AML-193 (cell line): ENCODE measurements at places on chromosomes 16 and 17.

- DNase-seq = no peak
Observed at GRCh38 chr16:87569601-87570571, 32.4 kb upstream of the JPH3 start.

DNA sequence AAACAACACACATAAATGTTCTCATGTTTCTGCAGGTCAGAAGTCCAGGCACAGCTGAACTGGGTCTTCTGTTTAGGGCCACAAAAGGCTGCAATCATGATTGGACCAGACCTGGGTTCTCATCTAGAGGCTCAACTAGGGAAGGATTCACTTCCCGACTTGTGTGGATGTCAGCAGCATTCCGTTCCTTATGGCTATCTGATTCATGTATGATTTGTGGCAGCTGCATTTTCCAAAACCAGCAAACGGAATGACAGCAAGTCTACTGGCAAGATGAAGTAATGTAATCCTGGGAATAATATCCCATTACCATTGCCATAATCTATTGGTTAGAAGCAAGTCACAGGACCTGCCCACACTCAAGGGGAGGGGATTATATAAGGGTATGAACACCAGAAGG is 22.1 kb downstream of the CEP112 start:
- DNase-seq = no peak

- DNase-seq = no peak
Observed at GRCh38 chr17:79340333-79341221, 266.0 kb downstream of the ENGASE start.

DNA sequence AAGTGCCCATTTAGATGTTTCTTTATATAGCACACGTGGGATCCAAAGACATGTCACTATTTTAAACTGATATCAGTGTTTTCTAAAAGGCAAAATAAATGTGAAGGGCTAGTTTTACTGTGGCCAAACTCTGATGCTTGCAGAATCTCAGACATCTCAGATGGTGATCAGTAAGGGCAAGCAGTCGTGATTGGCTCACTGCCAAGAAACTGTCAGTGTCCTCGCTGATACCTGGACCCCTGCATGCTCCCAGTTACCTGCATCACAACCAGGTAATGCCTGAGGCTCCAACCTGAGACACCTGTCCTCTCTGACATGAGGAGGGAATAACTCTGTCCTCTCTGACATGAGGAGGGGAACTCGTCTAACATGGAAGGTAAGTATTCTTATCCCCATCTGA is 114.0 kb downstream of the SPECC1 start:
- DNase-seq = no peak

GRCh38 chr16:2717383-2718263 is 2.4 kb downstream of the PRSS27 start:
- DNase-seq = no peak

DNA sequence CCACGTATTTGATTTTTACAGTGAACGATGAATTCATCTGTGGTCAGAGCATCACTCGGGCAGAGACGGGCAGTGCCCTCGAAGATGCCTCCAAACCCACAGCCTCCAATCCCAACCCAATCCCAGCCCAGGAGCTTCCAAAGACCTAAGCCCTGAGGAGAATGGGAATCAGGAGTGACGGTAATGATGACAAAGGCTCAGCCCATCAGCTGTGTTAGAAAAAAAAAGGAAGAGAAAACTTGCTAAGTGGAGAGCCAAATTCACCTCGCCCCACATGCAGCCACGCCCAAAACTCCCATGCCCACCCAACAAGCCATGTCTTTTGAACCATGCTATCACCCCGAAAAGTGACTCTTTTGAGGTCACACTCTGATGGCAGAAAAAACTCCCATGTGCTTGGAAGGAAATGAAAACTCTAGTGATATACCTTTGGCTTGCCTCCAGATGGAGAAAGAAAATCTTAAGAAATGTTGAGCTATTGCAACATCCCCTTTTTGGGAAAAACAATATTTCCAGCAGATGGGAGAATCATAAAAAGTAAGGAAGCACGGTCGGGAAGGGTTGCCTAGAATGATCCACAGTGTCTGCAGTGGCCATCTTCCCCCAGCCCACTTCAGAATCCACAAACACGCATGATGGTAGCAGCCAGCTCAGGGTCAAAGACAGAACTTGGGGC is 37.7 kb downstream of the XYLT1 start:
- no peak for DNase-seq

DNA sequence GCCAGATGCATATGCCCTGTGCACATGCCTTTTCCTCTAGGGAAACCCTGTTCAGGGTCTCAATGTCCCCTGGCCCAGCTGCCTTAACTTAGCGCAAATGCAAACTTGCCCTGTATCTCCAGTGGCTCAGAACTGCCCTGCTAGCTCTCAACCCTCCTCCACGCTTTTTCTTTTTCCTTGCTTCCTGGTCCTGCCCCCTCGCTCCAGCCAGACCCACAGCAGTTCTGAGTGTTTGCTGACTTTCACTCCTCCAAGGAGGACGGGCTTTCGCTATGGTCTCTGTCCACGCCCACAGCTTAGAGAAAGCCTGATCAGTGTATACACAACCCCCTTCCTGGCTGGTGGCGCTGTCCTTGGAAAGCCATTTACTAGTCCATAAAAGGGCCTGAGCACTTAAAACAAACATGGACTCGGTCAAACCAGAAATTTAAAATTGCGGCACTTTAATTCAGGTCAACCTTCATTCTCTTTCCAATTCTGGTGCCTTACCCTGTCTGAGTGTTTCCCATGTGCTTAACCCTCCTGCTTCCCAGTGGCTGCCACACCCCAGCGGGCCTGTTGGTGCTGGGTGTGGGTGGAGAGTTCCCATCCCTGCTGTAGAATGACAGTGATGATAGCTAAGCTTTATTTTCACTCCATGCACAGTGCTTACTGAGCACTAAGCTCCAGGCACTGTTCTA is 15.6 kb upstream of the TMEM98 start:
- DNase-seq = no peak

DNA sequence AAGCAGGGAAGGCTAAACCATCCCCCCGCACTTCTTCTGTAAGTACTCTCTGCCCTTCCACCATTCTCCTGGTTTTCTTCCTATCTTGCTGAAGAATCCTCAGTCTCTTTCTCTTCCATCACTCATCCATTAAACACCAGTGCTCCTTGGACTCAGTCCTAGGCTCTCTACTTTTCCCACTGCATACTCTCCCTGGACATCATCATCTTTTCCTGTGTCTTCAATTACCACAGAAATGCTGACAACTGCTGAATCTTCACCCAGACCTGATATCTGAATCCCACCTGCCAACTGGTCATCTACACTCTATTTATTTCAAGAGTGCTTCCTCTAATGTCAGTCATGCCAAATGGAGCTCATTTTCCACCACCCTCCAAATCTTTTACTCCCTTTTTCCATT is 53.8 kb upstream of the ARL6IP1 start:
- no peak for DNase-seq

DNA sequence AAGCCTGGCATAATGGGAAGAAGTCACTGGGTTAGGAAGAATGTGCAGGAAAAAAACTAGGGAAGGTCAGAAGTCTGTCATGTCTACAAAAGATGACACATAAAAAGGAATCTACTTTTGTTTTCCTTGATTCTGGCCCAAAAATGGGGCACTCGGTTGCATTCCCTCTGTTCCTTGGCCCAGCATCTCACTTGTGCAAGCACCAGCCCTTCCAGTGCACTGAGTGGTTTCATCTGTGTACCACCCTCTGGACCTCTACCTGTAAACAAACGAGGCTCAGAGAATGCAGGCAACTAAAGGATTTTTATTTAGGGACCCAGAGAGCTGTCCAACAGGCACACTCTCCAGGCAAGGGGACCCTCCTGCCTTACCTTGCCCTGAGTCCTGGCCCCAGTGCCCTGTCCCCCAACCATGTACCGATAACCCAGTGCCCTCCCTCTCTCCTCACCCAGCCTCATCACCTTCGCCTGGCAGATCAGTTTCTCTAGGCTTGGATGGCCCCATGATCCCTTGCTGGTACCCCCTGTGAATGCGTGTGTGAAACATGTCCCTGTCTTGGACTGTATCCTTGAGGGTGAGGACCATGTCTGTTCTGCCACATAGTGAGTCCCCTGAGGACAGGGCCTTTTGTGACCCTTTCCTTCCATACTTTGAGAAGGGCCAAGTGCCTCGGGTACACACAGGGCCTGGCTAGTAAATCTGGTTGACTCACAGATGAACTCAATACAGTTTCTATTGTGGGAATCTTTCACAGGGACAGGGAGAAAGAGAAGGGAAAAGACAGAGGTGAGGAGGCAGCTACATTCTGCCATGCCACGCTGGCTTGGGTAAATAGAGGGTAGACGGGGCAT is 13.3 kb downstream of the NXPH3 start:
- DNase-seq = no peak

DNA sequence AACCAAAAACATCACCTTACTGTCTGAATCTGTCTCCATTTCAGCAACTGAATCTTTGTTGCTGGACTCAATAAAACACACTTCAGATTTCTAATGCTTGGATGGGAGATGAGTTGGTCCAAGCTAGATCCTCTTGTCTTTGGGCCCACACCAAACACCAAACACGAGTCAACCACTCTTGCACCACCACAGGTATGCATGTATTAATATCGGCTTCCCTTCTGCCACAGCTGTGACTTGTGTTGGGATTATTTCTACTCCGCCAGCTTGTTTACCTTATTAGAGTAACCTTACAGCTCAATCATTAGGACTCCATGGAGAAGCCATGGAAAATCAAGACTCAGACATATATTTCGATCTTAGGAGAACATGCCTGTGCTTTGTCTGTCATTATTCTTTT is 49.9 kb downstream of the XYLT1 start:
- DNase-seq = no peak

GRCh38 chr17:17778308-17779014 is 58.3 kb downstream of the SREBF1 start:
- DNase-seq = no peak

DNA sequence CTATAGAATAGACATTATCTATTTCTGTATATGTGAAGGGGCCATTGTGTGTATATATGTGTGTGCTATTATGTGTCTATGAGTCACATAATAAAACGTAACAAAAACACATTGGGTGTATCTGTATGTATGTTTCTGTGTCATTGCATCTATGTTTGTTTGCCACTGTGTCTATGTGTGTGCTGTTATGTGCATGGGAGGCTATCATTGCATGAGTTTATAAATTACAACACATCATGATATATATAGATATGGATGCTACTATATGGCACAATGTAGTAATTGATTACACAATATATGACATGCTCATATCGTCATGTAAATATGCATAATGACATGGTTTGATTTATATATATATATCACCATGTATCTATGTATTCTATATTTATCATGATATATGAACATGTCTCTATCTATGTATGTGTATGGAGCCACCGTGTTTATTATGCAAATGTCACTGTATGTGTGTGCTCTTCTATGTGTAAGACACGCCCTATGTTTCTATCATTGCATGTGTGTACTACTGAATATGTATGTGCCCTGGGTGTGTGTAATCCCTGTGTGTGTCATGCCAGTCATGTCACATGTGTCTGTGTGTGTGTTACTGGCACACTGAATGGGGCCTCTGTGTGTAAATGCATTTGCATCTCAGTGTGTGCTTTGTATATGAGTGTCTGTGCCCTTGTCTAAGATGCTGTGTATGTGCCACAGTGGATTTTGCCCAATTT is 1.4 kb upstream of the TSPOAP1 start:
- peak; percentile 100 for DNase-seq

DNA sequence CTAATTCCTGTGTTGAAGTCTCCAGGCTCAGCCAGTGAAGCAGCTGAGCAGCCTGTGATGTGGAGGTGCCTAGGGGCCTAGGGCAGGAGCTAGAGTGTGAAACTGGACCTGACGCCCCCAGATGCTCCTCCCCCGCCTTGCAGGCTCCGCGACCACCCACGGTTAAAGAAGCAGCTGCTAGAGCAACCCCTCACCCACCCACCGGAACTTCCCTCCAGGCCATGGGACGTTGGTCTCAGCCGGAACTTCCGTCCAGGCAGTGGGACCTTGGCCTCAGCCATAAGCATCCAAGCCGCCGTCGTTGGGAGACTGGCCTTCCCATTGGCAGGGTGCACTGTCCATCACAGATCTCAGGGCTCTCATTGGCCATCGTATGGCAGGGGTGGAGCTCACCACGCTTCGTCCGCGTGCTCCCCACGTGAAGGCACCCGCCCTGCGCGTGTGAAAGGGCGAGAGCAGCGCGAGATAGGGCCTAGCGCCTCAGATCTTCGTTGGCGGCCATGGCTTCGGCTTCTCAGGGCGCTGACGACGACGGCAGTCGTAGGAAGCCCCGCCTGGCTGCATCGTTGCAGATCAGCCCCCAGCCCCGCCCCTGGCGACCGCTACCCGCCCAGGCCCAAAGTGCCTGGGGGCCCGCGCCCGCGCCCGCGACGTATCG is at the start of gene ADAD2:
TSS of gene ADAD2 (plus strand) at position 427 of the 658 bp plus-strand sequence. CDS start at position 501, 74 bp downstream.
- no peak for DNase-seq

- DNase-seq = no peak
Observed at GRCh38 chr16:27677263-27677662, 127.3 kb downstream of the KATNIP start.

- DNase-seq = no peak
Observed at GRCh38 chr17:41211845-41212466, 14.5 kb upstream of the KRTAP9-2 start.

GRCh38 chr17:39598047-39598481 is 9.7 kb downstream of the NEUROD2 start:
- no peak for DNase-seq

DNA sequence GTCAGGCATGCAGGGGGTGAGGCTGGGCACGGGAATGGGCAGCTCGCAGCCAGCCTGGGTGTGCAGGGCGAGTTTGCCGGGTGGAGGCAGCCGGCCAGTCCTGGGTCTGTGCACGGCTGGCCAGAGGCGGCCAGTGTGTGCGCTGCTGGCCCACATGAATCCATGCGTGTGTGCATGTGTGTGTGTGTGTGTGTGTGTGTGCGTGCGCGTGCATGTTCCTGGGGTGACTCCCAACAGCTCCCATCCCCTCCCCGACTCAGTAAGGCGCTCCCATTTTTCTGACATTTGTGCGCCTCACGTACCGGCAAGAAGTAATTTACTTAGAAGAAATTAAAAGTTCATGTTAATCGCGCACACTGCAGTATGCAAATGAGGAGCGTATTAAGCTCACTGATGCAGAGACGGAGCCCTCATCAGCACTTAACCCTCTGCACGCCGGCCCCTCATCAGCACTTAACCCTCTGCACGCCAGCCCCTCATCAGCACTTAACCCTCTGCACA is 55.4 kb upstream of the ACSF3 start:
- DNase-seq = no peak

DNA sequence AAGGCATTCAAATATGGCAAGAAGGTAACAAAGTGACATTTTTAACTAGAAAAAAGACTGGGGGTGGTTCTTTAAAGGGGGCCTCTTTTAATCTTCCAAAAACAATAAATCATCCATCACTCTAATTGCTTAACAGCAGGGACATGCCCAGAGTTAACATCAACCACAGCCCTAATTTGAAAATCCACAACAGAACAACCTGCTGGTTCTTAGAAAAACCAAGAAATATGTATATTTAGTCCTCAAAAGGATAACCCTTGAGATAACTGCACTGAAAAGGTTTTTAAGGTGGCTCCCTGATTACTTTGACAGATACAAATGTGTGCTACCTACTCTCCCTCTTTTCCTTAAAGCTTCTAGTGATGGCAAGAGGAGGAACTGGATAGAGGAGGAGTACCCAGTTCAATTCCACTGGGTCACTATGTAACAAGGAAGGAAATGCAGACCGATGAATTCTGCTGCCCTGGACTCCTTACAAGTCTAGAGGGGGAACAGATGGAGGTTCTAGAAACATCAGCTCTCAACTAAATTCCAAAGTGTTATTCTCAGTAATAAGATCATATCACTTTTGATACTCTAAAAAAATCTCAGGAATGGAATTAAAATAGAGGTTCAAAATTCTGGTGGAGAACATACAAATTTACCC is 54.3 kb downstream of the N4BP1 start:
- no peak for DNase-seq
